ENCODE measurements at places on chromosomes 11 and 22. TPM values are rescaled to one million over a fixed set of nuclear protein-coding genes. Genes with fewer than 3 reads are reported as not detected.

BBOX1 gene
- 0.29 TPM for total RNA-seq

PHOX2A gene
- total RNA-seq, result not detected

LARGE2 gene
- not detected for total RNA-seq

- DNase-seq, result peak; percentile 78
Measured at GRCh38 chr11:61961570-61962212, 5.7 kb downstream of the FTH1 start.

DNA sequence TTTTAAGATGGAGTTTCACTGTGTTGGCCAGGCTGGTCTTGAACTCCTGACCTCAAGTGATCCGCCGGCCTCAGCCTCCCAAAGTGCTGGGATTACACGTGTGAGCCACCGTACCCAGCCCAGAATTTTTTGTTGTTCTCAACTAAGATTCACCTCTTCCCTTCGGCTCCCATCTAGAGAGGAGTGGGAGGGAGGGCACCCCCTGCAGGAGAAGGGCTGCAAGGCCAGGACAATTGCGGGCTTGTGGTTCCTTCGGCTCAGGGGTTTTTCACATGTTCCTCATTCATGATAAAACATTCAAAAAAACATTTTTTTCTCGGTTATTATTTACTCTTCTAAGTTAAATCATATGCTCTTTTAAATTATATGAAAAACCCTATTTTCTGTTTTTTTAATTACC lies 201.1 kb upstream of the LRRC4C start:
- DNase-seq, result peak; percentile 59

GRCh38 chr22:49062155-49062801 lies 765.4 kb downstream of the BRD1 start:
- DNase-seq, result no peak

- peak; percentile 32 for DNase-seq
Measured at GRCh38 chr11:35373284-35373933, 45.9 kb downstream of the SLC1A2 start.

GRCh38 chr22:40054486-40054885 lies 59.7 kb downstream of the FAM83F start:
- no peak for DNase-seq

Data from H4 (cell line).